ENCODE measurements at places on chromosomes 12 and 14. TPM values are rescaled to one million over a fixed set of nuclear protein-coding genes. Genes with fewer than 3 reads are reported as not detected.

DTX3 gene
- 26.8 TPM for total RNA-seq

PA2G4 gene
- total RNA-seq: 104 TPM

MMAB gene
- 27.3 TPM for total RNA-seq

ATL1 gene
- total RNA-seq: 34.7 TPM

GRIP1 gene
- 2.4 TPM for total RNA-seq

SNX6 gene
- 74.4 TPM for total RNA-seq

SLC41A2 gene
- total RNA-seq: 8.4 TPM

SELPLG gene
- total RNA-seq: 4.5 TPM

SLC15A5 gene
- not detected for total RNA-seq

SLC4A8 gene
- 5.7 TPM for total RNA-seq

RPGRIP1 gene
- total RNA-seq: 0.78 TPM

TCP11L2 gene
- total RNA-seq: 31.0 TPM

PRR4 gene
- 7.8 TPM for total RNA-seq

SDR9C7 gene
- not detected for total RNA-seq

LARP4 gene
- 48.1 TPM for total RNA-seq

HOXC11 gene
- not detected for total RNA-seq

CFAP251 gene
- total RNA-seq: 3.3 TPM

ART4 gene
- total RNA-seq: 2.4 TPM

HOXC6 gene
- total RNA-seq: 3.6 TPM

ADAMTS20 gene
- not detected for total RNA-seq

PGF gene
- total RNA-seq: 22.6 TPM

FMNL3 gene
- 64.2 TPM for total RNA-seq

AMN gene
- total RNA-seq: not detected

MLEC gene
- total RNA-seq: 67.8 TPM

ASIC1 gene
- not detected for total RNA-seq

CLEC4D gene
- not detected for total RNA-seq

C12orf56 gene
- 11.6 TPM for total RNA-seq

RNASE7 gene
- total RNA-seq: not detected

MYF6 gene
- total RNA-seq: not detected

TMPRSS12 gene
- total RNA-seq: not detected

MYH6 gene
- total RNA-seq: 0.30 TPM

KCNC2 gene
- total RNA-seq: not detected

AHNAK2 gene
- 102 TPM for total RNA-seq

ANO4 gene
- total RNA-seq: 1.3 TPM

PRH2 gene
- total RNA-seq: 14.4 TPM

SYCP3 gene
- not detected for total RNA-seq

OVCH1 gene
- total RNA-seq: 0.20 TPM

WNT1 gene
- total RNA-seq: not detected

SLC25A21 gene
- total RNA-seq: not detected

FSCB gene
- total RNA-seq: 0.30 TPM

SYNDIG1L gene
- not detected for total RNA-seq

MIP gene
- total RNA-seq: not detected

LTBP2 gene
- 67.1 TPM for total RNA-seq

CLEC9A gene
- not detected for total RNA-seq

TAC3 gene
- total RNA-seq: not detected

IL26 gene
- total RNA-seq: not detected

HHIPL1 gene
- 2.6 TPM for total RNA-seq

GNB3 gene
- 8.1 TPM for total RNA-seq

DENND5B gene
- 22.6 TPM for total RNA-seq

FAM181A gene
- not detected for total RNA-seq
